Kidney (tissue), 22 donors: ENCODE measurements at places on chromosomes 1 and 21. TPM values are rescaled to one million over a fixed set of nuclear protein-coding genes. Genes with fewer than 3 reads are reported as not detected.

- no peak for DNase-seq
Observed at GRCh38 chr1:25243907-25244306, 3.3 kb downstream of the RSRP1 start.

DNA sequence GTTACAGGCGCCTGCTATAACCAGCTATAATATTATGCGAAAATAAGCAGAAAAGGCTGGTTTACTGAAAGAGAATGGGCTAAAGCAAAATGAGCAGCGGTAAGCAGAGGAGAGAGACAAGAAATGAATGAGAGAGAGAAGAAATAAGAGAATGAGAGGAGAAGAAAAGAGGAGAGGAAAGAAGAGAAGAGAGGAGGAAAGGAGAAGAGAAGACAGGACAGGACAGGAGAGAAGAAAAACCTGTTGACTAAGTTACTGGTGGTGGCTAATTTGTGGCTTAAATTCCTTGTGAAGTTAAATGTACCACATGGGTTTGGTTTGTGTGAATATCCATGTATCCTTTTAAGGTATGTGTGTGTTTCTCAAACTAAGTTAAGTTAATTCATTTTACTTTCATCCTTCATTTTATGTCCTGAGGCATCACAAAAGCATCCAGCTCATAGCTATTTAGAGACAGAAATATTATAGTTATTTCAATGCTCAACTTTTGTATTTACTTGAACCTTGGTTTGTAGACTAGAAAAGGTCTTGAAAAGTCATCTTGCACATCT, 3.1 kb upstream of the DDR2 start:
- DNase-seq = no peak

GRCh38 chr1:45093334-45093733, 81.3 kb downstream of the UROD start:
- DNase-seq = no peak

GRCh38 chr1:23434260-23434775, 9.8 kb upstream of the TCEA3 start:
- no peak for DNase-seq

- DNase-seq = no peak
Observed at GRCh38 chr1:111406321-111406768, 21.2 kb downstream of the OVGP1 start.

- no peak for DNase-seq
Observed at GRCh38 chr21:45088116-45088515, 13.7 kb downstream of the ADARB1 start.

- DNase-seq = no peak
Observed at GRCh38 chr21:38915546-38915945, 109.8 kb downstream of the ETS2 start.

GRCh38 chr1:98322086-98322485, 339.4 kb upstream of the SNX7 start:
- DNase-seq = no peak

- DNase-seq = no peak
Observed at GRCh38 chr1:162554258-162554657, 7.3 kb upstream of the UAP1 start.

DNA sequence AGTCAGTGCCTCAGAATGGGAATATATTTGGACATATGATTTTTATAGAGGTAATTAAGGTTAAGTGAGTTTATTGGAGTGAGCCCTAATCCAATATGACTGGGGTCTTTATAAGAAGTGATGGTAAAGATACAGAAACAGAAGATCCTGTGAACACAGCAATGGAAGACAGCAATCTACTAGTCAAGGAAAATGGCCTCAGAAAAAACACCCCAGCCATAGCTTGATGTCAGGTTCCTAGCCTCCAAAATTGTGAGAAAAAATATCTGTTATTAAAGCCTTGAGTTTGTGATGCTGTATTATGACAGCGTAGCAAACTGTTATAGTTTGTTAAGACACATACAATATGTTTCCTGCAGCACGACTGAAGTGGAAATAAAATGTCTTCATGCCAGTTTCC, 72.2 kb downstream of the JMJD4 start:
- no peak for DNase-seq

DNA sequence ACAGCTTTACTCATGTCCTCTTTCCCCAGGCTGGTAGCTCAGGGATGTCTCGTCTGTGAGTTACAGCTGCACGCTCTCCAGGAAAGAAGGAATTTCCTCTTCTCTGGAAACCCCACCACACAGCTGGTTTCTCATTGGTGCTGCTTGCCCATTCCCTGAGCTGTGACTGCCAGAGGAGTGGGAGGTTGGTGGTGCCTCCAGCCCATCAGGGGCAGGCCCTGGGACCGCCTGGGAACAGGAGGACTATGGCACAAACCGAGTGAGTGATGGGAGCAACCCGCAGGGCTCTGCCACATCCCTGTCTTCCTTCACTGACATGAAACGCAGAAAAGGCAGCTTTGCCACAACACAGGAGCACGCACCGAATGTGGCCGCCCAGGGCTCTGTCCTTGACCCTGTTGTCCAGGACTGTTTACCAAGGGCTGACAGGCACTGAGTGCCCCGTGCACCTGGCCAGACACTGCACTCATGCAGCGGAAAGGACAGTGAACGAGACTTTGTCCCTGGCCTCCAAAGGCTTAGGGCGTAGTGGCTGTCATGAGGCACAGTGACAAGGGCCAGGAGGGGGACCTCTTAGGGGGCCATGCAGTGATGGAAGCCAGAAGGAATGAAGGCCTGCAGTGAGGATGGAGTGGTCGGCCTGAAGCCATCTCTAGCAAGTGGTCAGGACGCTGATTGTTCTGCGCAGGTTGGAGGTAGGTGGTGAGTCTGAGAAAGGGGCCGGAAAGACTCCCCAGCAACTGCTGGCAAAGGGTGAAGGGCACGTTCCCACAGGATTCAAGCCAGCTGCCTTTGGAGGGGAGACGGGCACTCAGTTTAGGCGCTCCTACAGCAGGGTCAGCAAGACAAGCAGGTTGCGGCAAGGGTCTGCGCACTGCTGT, 1.7 kb upstream of the CCNL2 start:
- DNase-seq = no peak

DNA sequence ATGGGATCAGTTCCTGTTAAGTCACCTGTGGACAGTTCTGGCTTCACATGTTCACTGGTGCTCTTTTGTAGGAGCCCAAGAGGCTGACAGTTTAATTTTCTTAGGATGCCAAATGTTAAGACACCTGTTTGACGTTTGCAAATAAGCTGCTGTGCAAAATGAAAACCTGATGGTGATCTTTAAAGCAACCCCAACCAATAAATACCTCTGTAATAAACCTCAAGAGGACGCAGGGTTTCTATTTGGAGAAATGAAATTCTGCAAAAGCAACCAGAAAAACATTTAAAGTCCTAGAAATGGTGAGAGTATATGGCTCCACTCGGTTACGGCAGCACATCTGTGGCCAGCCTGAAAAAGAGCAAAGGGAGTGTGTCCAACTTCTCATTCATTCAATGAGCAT, 5.7 kb upstream of the RHEX start:
- DNase-seq = no peak

GRCh38 chr1:84269306-84269705, 32.2 kb upstream of the SAMD13 start:
- no peak for DNase-seq

DNA sequence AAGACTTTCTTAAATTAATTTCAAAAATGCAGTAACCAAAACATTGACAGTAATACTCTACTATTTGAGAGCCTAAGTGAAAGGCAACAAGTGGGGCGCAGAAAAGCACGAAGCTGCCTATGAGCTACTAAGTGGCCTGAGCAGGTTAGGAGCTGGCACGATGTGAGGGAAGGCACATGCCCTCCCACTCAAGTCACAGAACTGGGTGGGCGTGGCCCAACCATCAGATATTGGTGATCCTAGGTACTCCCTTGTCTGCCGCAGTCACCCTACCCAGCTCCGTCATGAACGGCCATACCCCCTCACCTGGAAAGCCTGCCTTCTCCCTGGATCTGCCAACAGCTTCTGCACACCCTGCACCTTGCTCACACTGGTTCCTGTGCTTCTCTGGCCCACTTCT, 40.8 kb downstream of the SSBP3 start:
- DNase-seq = no peak

- no peak for DNase-seq
Observed at GRCh38 chr1:235113183-235113917, 15.3 kb downstream of the TOMM20 start.

DNA sequence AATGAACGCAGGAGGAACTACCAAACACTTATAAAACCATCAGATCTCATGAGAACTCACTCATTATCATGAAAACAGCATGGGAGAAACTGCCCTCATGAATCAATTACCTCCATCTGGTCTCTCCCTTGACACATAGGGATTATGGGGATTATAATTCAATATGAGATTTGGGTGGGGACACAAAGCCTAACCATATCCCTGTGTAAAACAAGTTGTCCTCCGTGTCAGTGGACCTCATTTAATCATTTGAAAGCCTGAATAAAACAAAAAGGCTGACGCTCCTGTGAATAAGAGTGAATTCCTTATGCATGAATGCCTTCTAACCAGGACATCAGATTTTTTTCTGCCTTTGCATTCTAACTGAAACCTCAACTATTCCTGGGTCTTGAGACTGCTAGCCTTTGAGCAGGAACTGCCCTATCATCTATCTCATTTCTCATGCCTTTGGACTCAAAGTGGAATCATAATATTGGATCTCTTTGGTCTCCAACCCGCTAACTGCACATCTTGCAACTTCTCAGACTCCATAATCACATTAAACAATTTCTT, 648.8 kb downstream of the ADGRL2 start:
- no peak for DNase-seq

GRCh38 chr1:89670163-89670562, 37.2 kb downstream of the LRRC8C start:
- no peak for DNase-seq

- no peak for DNase-seq
Observed at GRCh38 chr1:230169454-230170152, 102.6 kb downstream of the GALNT2 start.

- DNase-seq = no peak
Observed at GRCh38 chr1:169682071-169682470, 29.3 kb downstream of the SELL start.

GRCh38 chr1:190196020-190196419, 281.6 kb downstream of the BRINP3 start:
- DNase-seq = no peak

GRCh38 chr1:10943991-10944730, 68.3 kb upstream of the TARDBP start:
- no peak for DNase-seq

DNA sequence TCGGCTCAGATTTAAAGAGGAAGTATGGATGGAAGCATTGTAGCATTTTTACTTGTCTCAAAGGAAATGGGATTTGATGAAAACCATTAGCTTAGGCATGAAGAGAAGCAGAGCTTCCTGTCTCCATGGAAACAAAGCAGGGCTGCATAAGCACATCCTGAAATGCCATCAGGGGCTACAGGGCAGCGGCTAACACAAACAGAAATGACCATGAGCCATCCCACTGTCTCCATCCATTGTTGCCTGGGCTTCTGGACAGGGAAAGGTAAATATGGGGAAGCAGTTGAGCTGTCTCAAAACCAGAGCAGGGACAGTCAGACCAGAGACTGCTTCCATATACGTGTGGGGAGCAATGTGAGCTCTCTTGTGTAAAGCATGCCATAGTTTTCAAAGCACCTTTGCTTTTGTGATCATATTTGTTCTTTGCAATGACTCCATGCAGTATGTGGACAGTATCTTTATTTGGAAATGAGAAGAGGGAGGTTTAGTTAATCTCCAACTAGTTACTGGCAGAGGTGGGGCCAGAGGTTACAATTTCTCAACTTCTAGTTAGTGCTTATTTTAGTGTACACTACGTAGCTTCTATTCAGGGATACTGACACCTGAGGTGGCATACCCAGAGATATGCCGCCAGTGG, 176.1 kb downstream of the CACNA1E start:
- DNase-seq = no peak

DNA sequence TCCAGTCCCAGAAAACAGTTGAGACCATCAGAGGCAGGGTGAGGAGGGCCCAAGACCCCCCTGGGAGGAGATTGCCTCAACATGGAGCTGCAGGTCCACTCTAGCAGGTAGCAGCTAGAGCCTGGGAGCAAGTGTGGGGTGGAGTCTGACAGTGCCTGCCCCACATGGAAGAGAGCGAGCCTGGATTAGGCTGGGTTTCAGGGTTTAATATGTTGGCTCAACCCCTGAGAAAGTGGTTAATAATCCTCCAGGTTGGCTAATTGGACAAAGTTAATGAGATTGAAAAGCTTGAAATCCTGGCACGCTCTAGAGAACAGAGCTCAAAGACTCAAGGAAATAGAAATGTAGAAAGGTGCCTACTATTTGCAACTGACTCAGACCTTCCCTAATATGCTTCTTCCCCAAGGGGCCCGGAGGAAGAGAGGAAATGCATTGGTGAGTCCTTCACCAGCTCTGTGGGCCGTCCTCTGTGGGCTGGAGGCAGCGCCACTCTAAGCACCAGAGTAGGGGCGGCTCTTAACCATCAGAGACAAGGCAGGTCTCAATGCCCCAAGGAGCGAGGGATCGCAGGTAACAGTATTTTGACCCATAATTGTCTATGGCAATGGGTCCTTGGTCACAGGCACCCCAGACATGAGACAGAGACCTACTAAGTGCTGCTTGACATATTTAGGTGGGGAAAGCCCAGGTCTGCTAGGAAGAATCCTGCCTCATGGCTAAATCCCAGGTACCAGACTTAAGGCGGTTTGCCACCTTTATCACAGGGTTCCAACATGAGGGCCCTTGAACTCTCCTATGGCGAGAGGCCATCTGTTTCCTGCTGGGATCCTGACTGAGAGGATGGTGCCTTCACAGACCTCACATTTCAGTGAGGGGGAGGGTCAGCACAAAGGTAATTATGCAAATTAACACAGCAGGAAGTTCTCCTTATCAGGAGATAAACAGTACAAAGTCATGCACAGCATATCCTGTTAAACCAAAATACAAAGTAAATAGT, 33.8 kb downstream of the RSPH1 start:
- peak; percentile 70 for DNase-seq

DNA sequence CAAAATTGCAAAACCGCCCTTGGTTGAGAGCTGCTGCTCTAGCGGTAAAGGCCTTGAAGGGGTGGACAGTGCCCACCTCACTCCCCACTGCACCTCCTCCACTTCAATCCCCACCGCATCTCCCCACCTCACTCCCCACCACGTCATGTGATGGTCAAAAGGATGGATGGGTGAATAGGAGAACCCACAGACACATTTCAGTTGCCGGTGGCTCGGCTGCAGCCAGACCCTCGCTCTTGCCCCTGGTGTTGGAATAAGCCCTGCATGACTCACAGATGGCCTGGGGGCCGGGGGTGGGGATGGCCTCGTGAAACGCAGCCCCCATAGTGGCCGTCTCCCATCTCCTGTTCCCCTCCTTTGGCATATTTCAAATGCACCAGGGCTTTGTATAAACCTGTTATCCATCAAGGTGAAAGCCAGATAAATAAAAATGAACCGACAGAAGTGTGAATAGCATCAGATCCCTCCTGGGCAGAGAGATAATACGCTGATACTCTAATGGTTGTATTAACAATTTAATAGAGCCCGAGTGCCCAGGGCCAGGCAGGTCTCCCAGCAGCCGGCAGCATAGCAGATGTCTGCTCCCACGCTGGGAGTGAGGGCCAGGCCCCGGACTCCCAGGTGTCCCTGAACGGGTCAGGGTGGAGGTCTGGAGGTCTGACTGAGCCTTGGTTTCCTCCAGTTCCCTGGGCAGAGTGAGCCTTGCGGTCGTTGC, 300.3 kb downstream of the NPHP4 start:
- no peak for DNase-seq

The NBPF10 gene
- 3.8 TPM for total RNA-seq

The TCHHL1 gene
- not detected for total RNA-seq

The UTS2 gene
- 0.72 TPM for total RNA-seq

The ITGB2 gene
- 111 TPM for total RNA-seq

The RSBN1 gene
- total RNA-seq = 22.0 TPM

The DFFB gene
- total RNA-seq = 8.2 TPM
